ENCODE measurements at places on chromosomes 5 and 9. TPM values are rescaled to one million over a fixed set of nuclear protein-coding genes. Genes with fewer than 3 reads are reported as not detected.

DNA sequence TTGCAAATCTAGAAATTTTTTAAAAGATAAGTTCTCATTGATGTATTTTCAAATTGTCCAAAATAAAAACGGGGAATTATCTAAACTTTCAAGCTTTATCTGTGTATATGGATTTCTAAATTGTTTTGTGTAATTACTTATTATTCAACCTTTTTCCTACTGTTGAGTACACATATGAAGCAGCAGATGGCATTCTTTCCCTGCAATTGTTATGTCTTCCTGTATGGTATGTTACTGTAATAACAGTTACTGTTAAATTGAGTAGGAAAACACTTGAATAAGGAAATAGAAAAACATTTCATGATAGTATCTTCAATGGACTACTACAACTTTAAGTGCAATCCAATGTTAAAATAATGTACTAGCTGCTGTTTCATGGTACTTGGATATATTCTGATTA, 124.8 kb downstream of the RANBP17 start:
- H3K27me3 ChIP-seq, result no peaks in the 10 kb centered on the region
- DNase-seq, result no peak
- no peak overlapping the region for H3K27ac ChIP-seq
- H3K4me3 ChIP-seq, result no peak overlapping the region
- no peaks in the 10 kb centered on the region for H3K4me1 ChIP-seq

GRCh38 chr9:28650327-28650726, 1077.0 kb upstream of the C9orf72 start:
- H3K27me3 ChIP-seq, result no peaks in the 10 kb centered on the region
- no peak overlapping the region for H3K27ac ChIP-seq
- no peak overlapping the region for H3K4me3 ChIP-seq
- no peaks in the 10 kb centered on the region for H3K36me3 ChIP-seq

Gene FEM1C
- 17.4 TPM for total RNA-seq

- H3K4me1 ChIP-seq, result peaks cover 5% of the 10 kb centered on the region
- no peak overlapping the region for H3K4me3 ChIP-seq
- H3K36me3 ChIP-seq, result no peaks in the 10 kb centered on the region
Measured at GRCh38 chr5:73280821-73281746, 108.1 kb downstream of the TMEM174 start.

Gene HAVCR1
- not detected for total RNA-seq

- no peaks in the 10 kb centered on the region for H3K27me3 ChIP-seq
- no peak overlapping the region for H3K27ac ChIP-seq
- no peak for DNase-seq
Measured at GRCh38 chr9:132383462-132383883, 23.2 kb downstream of the TTF1 start.

DNA sequence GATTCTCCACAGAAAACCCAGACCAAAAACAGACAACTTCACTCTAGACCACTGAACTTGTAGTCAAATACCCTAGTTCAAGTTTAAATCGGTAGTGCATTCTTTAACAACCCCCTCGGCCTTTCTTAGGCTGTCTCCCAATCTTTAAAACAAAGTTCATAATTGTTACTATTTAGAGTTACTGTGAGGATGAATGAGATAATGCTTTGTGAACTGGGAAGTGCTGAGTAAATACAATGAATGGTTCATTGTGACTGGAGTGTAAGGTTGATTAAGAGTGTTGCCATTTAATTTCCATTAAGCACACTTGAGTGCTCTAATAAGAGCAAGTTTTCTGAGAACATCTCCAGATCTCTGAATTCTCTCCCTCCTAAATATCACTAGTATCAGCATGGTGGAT, 228.8 kb upstream of the PIK3R1 start:
- H3K4me1 ChIP-seq, result no peaks in the 10 kb centered on the region
- DNase-seq, result no peak
- H3K27me3 ChIP-seq, result no peaks in the 10 kb centered on the region

- H3K27ac ChIP-seq, result no peak overlapping the region
- peaks cover 4% of the 10 kb centered on the region for H3K4me1 ChIP-seq
- no peaks in the 10 kb centered on the region for H3K36me3 ChIP-seq
- DNase-seq, result peak; percentile 74
Measured at GRCh38 chr5:149442563-149443182, 63.6 kb upstream of the IL17B start.

Gene NR2F1-AS1
- 12.4 TPM for total RNA-seq

- H3K27ac ChIP-seq, result no peak overlapping the region
- DNase-seq, result no peak
- no peaks in the 10 kb centered on the region for H3K36me3 ChIP-seq
- H3K4me3 ChIP-seq, result no peak overlapping the region
Measured at GRCh38 chr9:68827837-68828744, 123.1 kb downstream of the PIP5K1B start.

GRCh38 chr5:51466214-51466613, 83.0 kb downstream of the ISL1 start:
- H3K4me3 ChIP-seq, result no peak overlapping the region
- no peak overlapping the region for H3K27ac ChIP-seq
- no peaks in the 10 kb centered on the region for H3K27me3 ChIP-seq

GRCh38 chr9:117677572-117677971, 26.6 kb upstream of the TLR4 start:
- H3K27me3 ChIP-seq, result no peaks in the 10 kb centered on the region
- H3K36me3 ChIP-seq, result no peaks in the 10 kb centered on the region
- H3K27ac ChIP-seq, result no peak overlapping the region
- no peaks in the 10 kb centered on the region for H3K4me1 ChIP-seq
- no peak for DNase-seq

Gene MEIKIN
- 5.6 TPM for total RNA-seq

DNA sequence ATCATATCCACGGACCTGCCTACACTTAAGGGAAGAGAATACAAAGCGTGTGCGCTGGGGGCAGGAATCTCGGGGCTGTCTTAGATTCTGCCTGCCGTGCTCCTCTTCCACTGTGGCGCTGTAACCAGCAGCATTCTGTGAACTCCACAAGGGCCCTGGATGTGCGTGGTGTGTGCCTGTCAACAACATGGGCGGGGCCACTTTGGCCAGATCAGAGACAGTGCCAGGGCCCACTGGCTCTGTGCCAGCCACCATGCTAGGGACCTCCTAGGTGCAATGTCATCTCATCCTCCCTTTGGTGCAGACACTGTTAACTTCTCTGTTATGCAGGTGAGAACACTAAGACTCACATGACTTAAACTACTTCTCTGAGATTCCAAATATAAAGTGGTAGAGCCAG, 113.7 kb downstream of the COL23A1 start:
- H3K4me3 ChIP-seq, result no peak overlapping the region
- DNase-seq, result no peak

DNA sequence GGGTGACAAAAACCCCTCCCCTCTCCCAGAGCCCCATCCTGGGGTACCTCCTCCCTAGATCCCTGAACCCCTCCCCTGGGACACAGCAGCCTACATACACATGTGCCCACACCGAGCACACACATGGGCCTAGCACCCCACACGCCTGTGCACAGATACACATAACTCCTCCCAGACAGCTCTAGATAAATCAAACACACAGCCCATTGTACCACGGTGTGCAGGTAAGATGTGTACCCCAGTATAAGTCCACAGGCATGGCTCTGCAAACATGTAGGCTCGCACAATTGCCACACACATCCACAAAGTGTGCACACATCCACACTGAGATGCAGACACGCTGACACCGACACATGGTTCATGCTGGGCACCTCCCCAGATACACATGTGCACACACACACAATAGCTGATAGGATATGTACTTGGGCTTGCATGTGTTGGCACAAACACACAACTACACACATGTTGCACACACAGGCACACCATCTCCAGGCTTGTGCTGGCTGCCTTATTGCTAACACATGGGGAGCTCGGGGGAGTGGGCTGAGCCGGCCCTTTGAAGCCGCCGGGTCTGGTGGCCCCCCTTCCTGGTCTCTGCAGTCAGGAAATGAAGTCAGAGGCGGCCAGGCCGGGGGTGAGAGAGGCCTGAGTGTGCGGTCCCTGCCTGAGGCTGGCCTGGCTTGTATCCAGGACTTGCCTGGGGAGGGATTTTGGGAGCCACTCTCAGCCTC, 30.2 kb downstream of the GOLGA2 start:
- no peak overlapping the region for H3K27ac ChIP-seq
- no peaks in the 10 kb centered on the region for H3K27me3 ChIP-seq
- H3K4me3 ChIP-seq, result no peak overlapping the region
- no peaks in the 10 kb centered on the region for H3K4me1 ChIP-seq
- DNase-seq, result no peak

DNA sequence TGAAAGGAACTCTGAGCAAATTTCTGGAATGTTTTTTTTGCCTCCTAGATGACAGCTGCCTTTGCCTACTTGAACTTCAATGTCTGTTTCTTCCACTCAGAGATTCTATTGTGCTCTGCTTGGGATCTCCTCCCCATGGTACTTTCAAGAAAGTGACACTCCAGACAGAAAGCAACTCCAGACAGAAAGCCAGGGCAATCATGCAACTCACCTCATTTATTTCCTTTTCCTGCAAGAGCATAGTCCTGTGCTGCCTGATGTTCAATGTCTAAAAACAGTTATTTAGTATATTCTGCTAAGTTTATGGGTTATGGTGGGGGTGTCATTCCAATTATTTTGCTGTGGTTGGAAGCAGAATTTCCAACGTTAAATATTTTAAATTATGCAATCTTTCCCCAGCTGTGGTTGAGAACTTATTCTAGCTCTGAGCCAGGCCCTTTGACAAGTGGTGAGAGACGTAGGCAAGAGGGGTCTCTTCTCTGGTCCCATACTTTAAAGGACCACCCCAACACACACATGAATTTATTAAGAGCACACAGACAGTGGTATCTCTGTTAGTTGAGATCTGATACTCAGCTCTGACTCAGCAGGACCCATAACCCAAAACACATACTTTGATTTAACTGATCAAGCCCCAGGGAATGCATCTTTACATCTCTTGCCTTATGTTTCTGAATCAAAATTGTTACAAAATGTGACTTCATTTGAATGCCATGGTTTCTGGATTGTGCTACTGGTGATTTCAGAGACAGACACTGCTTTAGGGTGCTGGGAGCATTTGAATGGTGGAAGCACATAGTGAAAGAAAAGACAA, 39.5 kb upstream of the MAMDC2 start:
- H3K36me3 ChIP-seq, result no peaks in the 10 kb centered on the region
- no peak overlapping the region for H3K4me3 ChIP-seq
- no peaks in the 10 kb centered on the region for H3K4me1 ChIP-seq
- H3K27ac ChIP-seq, result no peak overlapping the region
- no peaks in the 10 kb centered on the region for H3K27me3 ChIP-seq
- no peak for DNase-seq

- H3K27me3 ChIP-seq, result no peaks in the 10 kb centered on the region
- H3K4me1 ChIP-seq, result no peaks in the 10 kb centered on the region
- no peak overlapping the region for H3K27ac ChIP-seq
- no peak overlapping the region for H3K4me3 ChIP-seq
- no peaks in the 10 kb centered on the region for H3K36me3 ChIP-seq
Measured at GRCh38 chr9:86186696-86187095, 72.8 kb downstream of the C9orf153 start.

GRCh38 chr5:132829742-132830435, 558 bp downstream of the SHROOM1 start:
- peak overlapping the region; percentile 90 for H3K27ac ChIP-seq
- no peaks in the 10 kb centered on the region for H3K36me3 ChIP-seq
- DNase-seq, result peak; percentile 82
- peak overlapping the region; percentile 55 for H3K4me3 ChIP-seq
- no peaks in the 10 kb centered on the region for H3K27me3 ChIP-seq
- H3K4me1 ChIP-seq, result peaks cover 12% of the 10 kb centered on the region

Gene PTGDS
- total RNA-seq, result 5,242 TPM

- H3K4me3 ChIP-seq, result no peak overlapping the region
- H3K27ac ChIP-seq, result no peak overlapping the region
- no peaks in the 10 kb centered on the region for H3K36me3 ChIP-seq
Measured at GRCh38 chr9:116238225-116238624, 84.6 kb downstream of the PAPPA start.

GRCh38 chr5:155053501-155053900, 39.9 kb downstream of the KIF4B start:
- H3K27ac ChIP-seq, result no peak overlapping the region
- no peaks in the 10 kb centered on the region for H3K36me3 ChIP-seq
- no peaks in the 10 kb centered on the region for H3K4me1 ChIP-seq
- no peak for DNase-seq

Gene PCDHGA1
- total RNA-seq, result 4.8 TPM

DNA sequence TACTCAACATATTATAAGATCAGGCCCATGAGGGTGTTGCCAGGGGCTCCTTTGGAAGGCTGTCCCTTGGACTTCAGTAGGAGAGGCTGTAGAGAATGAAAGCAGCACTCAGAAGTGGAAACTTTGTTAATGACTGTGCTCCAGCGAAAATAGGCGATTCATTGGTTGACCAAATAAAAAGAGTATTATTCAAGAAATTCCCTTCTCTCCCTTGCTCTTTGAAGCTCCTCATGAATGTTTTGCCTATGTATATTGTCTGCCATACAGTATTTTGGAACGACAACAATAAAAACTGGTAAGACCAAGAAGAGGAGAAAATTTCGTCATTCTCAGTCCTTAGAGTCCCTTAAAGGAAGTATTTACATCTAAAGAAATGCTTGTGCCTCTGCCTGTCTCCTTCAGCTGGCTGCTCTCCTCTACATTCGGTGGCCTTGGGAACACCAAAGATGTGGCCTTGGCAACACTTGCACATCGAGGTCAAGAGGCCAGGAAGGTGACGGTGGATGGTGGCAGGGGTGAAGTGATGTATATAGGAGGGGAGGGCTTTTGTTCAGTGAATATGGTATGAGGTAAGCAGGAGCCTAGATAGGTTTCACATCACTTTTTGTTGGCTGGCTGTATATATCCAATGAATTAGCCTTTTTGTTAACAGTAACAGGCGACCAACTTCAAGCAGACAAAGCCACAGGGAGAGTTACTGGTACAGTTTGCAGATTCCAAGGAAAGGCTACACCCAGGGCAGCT, 95.0 kb upstream of the ACTBL2 start:
- no peaks in the 10 kb centered on the region for H3K36me3 ChIP-seq
- H3K4me1 ChIP-seq, result no peaks in the 10 kb centered on the region
- DNase-seq, result no peak
- H3K27ac ChIP-seq, result no peak overlapping the region

GRCh38 chr9:96072930-96073329, 197.4 kb downstream of the ERCC6L2 start:
- H3K27me3 ChIP-seq, result no peaks in the 10 kb centered on the region
- peak overlapping the region; percentile 85 for H3K27ac ChIP-seq
- peaks cover 19% of the 10 kb centered on the region for H3K4me1 ChIP-seq
- no peaks in the 10 kb centered on the region for H3K36me3 ChIP-seq
- no peak for DNase-seq
- no peak overlapping the region for H3K4me3 ChIP-seq

DNA sequence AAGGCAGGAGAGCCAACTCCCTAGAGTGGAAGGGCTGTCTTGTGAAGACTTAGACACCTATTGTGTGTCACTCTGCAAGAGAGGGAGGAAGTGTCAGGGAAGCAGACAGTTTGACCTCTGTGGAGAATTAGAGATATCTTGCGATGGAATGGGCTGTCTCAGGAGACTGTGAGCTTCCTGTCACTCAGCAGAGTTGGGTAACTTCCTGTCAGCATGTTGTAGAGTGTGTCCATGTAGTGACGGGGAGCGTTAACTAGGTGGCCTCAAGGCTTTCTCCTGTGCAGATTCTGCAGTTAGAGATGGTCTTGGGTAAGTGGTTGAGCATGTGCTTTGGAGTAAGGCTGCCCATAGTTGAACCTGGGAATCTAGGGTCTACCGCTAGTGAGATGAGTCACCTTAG, 136.5 kb downstream of the KIF4B start:
- no peaks in the 10 kb centered on the region for H3K4me1 ChIP-seq
- H3K27ac ChIP-seq, result no peak overlapping the region
- no peak for DNase-seq
- no peak overlapping the region for H3K4me3 ChIP-seq
